ENCODE measurements at places on chromosomes 5 and 9. TPM values are rescaled to one million over a fixed set of nuclear protein-coding genes. Genes with fewer than 3 reads are reported as not detected.

Gene ORM2
- not detected for total RNA-seq

Gene C9orf50
- total RNA-seq: not detected

Gene TXNDC8
- total RNA-seq: not detected

Gene RAB14
- 50.1 TPM for total RNA-seq

Gene CCDC192
- total RNA-seq: not detected

Gene PCDHA12
- 3.0 TPM for total RNA-seq

Gene RNF20
- total RNA-seq: 26.3 TPM

Gene WWC1
- total RNA-seq: 70.4 TPM

Gene OR1J2
- total RNA-seq: not detected

Gene IL5
- total RNA-seq: not detected

Gene CFAP77
- 0.15 TPM for total RNA-seq

Gene NR2F1-AS1
- total RNA-seq: 2.7 TPM

Gene FGF18
- 3.2 TPM for total RNA-seq

Gene MRPS30
- total RNA-seq: 36.3 TPM

Gene CDC20B
- total RNA-seq: 0.07 TPM

Gene C8G
- 1.3 TPM for total RNA-seq

Gene SH3GL2
- 0.07 TPM for total RNA-seq

Gene ZNF618
- total RNA-seq: 9.3 TPM

Gene BTNL3
- total RNA-seq: not detected

Gene PCDHGA1
- 0.32 TPM for total RNA-seq

Gene ACTBL2
- not detected for total RNA-seq

Gene RALGDS
- 29.2 TPM for total RNA-seq

Gene MYO10
- total RNA-seq: 33.4 TPM

Gene CBY3
- total RNA-seq: not detected

Gene BTNL8
- total RNA-seq: not detected

Gene SLC6A3
- 1.3 TPM for total RNA-seq

Gene INPP5E
- total RNA-seq: 20.3 TPM

Gene ANKRD33B
- total RNA-seq: 10.5 TPM

Gene RXRA
- 30.7 TPM for total RNA-seq

Gene PRRT1B
- 0.30 TPM for total RNA-seq

Gene TYRP1
- 0.17 TPM for total RNA-seq

Gene BTNL9
- 1.1 TPM for total RNA-seq

Gene ADAMTSL2
- not detected for total RNA-seq

Gene TNFSF8
- not detected for total RNA-seq

Gene PKD2L2
- not detected for total RNA-seq

Gene PRUNE2
- total RNA-seq: not detected

Gene SH3PXD2B
- 16.2 TPM for total RNA-seq

Gene OBP2B
- not detected for total RNA-seq

Gene GPR151
- total RNA-seq: not detected

Gene SLC6A19
- total RNA-seq: 0.62 TPM

Gene CATSPER3
- 0.15 TPM for total RNA-seq

Gene CDH9
- not detected for total RNA-seq

Gene PCDHGA3
- 0.02 TPM for total RNA-seq

Gene PCDHB6
- total RNA-seq: 1.1 TPM

Gene PCDH12
- not detected for total RNA-seq

Gene SERF1A
- total RNA-seq: 1.5 TPM
